ENCODE measurements at places on chromosomes 2 and 18.

- DNase-seq = no peak
These were observed 55.9 kb downstream of the TTC21B start for GRCh38 chr2:165897726-165898125.

DNA sequence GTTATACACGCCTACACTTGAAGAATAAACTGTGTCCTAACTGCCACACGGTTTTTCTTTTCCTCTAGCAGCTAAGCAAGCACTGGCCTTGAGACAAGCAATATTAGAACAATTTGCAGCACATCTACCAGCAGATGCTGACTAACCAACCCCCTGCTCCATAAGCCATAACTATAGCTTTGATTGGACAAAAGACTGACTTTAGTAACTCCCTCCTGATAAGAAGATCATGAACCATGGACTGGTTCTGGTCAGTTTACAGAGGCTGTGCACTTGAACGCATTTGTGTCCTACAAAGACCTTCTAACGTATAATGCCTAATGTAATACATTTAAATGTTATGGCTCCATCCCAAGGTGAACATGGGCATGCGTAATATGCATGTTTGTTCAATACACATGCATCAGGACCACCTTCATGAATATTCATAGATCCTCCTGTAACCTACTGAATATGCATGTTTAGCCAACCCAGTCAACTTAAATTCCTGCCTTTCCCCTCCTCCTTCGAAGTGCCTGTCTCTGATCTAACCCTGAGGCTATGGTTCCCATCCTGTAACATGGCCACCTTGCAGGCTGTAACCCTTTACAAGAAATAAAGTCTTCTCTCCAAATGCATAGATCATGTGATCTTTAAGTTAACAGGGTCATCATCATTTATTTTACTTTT, 26.5 kb downstream of the SLC4A5 start:
- DNase-seq = no peak

DNA sequence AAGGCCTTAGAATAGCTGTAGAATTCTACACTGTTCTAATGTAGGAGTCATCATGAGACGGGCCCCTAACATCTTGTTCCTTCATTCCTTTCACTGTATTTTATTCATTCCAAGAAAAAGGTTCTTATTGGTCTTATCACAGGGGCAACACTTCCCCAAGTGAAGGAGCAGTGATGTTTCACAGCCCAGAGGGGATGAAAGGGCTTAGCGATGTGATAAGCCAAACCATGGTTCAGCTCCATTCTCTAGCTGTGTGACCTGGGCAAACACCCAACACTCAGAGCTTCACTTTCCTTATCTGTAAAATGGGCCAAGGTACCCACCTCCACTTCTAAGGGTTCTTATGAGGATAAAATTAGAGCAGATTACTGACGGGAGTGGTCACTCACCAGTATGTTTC, 25.4 kb upstream of the HS6ST1 start:
- no peak for DNase-seq

DNA sequence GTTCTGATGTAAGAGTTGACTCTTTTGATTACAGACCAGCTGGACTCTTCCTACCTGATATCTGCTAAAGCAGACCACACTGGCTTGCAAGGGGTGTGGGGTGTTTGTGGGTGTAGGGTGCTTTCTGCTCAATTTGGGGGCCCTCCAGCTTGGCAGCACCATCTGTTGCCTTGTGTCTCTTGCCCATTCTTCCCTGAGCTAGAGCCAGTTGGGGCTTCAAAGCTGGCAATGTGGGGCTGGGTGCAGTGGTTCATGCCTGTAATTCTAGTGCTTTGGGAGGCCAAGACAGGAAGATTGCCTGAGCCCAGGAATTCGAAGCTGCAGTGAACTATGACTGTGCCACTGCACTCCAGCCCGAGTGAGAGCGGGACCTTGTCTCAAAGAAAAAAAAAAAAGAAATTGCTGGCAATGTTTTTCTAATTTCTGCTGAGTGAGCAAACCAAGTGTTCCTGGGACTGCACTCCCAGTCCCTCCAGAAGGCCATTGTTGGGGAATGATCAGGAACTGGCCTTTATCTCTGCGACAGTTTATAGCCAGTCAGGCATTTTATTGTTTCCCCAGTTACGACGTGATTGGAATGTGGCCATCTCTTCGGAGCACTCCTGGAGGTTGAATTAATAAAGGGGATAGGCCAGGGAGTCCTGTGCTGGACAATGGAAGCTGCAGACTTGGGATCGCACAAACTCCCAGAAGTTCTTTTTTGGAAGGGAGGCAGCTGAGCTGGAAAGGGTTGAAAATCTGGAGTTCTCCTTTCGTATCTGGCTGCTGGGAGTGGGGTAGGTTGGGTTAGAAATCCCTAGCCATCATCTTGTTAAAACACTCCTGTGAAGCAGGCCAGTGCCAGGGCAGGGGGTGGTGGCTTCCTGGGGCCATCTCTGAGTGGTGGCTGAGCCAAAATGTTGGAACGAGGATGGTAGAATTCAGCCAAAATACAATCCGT, 57.2 kb downstream of the LIPG start:
- no peak for DNase-seq

DNA sequence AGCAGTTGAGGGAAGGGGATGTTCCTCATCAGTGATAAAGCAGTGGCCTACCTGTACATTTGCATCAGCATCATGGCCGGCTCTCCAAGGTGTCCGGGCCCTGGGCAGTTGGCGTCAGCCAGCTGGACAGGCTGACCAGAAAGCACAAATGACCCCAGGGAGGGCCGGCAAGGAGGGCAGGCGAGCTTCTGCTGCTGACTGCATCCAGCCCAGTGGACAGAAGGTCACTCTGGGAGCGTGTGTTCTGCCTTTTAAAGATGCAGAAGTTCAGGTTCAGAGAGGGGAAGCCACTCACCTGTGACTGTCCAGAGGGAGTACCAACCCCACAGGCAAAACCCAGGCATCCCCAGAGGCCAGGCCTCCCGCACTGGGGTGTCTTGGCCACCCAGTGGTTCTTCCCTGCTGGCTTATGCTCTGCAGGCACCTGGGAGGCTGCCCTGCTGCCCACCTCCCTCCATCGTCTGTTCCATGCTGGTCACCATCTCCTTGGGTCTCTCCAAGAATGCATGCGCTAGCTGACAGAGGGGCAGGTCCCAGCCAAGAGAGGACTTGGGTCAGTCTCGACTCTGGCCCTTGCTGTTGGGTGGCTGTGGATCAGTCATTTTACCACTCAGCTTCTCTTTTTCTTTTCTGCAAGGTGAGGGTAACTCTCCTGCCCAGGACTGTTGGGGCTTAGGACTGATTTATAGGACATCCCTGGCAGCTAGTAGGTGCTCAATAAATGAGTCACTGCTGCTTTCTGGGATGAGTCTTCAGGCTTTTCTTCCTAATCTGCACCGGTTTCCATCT, 89.9 kb downstream of the INHBB start:
- DNase-seq = no peak

DNA sequence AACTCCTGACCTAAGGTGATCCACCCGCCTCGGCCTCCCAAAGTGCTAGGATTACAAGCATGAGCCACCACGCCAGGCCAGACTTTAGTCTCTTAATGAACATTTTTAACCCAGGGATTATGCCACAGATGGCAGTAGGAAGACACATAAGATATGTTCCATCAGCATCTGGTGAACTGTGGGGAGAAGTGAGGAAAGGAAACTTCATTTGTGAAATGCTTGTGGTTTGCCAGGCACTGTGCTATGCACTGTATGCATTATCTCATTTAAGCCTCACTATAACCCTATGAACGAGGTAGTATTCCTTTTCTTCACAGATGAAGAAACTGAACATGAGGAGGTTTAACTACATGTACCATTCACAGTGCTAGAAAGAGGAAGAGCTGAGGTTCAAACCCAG, 29.3 kb downstream of the PTRHD1 start:
- DNase-seq = no peak

DNA sequence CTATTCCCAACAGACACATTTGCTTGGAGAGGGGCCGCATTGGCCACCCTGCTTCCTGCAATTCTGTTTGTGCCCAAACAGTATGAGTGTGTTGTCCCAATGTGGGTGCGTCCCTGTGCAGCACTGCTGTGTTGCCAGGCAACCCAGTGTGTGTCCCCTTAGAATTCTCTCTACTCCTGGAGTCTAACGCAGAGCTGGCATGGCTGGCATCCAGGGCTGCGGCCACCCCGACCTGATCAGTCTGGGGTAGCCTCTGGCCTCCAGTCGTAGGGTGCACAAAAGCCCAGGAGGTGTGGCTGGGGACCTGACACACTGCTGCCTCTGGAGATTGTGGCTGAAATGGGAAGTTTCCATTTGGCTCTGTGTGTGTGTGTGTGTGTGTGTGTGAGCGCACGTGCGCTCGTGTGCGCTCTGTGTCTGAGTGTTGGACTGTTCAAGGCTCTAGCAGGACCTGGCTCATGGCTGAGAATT, 48.0 kb downstream of the TEX44 start:
- peak; percentile 65 for DNase-seq

DNA sequence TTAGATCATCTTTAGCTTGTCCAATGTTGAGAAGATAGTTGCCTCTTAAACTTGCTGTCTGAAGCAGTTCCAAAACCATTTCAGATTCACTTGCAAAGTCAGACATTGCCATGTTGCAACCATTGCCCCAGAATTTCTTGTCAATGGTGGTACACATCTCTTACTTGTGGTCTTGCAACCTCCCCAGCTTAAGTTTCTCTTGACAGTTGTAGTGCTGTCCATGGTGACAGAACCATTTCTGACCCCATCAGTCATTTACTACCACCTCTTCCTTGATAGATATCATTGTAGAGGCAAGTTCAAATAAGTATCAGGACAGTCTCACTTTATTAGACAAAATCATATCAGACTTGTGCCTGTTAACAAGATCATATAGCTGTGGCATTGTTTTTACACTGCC, 407.2 kb upstream of the HNRNPA3 start:
- DNase-seq = no peak

DNA sequence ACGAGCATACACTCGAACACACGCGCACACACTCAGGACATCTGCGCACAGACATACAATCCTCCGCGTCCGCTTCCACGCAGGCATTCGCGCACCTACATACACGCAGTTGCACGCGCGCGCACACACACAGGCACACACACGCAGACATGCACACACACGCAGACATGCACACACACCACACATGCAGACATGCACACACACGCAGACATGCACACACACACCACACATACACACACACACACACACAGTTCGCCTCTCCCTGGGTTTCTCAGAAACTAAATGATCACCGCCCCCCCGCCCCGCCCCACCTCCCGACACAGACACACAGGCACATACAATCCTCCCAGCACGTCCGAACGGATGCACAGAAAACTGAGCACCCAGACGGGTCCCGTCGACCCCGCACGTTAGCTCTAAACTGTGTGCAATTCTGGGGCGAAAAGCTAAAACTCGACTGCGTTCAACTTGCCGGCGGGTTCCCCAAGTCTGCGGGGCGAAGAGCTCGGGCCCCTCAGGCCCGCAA, 1.0 kb downstream of the EPHA4 start:
- DNase-seq = no peak

DNA sequence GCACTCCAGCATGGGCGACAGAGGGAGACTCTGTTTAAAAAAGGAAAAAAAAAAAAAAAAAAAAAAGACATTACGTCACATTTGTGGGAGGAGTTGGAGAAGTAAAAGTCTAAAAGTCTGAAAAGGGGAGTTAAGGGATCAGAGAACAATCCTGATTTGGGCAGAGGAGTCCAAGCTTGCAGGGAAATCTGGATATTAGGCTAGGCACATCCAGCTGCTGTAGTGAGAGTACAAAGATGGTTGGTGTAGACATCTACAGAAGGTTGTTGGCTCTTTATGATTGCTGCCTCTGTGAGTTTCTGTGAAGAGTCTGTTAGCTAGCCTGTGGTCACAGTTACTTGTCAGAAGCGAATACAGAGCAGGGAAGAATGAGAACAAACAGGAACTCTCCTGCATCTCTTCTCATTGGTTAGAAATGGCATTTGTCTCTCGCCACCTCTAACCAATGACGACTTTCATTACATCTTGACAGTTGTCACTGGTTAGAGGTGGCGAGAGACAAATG, 3.3 kb upstream of the OSBPL6 start:
- DNase-seq = no peak

DNA sequence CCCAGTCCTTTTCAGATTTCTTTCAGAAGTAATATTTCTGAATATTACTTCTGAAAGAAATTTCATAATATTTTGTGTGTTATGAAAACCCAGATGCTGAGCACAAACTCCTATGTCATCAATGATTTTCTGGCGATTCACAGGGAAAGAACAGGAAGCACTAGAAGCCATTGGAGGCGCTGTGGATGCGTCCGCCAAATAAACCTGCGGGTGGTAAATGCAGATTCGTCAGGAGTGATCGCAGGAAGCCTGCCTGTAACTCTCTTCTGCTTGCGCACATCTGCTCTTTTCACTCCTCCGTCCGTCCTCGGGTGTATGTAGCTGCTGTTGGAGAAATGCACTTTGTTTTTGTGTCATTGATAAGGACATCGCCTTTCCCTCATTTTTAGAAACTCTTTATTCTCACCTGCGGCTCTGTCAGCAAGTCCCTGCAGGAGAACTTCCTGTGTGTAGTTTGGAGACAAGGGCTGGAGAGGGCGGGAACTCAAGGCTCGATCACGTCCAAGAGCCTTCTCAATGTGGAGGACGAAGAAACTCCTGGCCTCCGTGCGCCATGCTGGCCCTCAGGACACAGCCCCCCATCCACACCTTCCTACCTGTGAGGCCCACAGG, 483.8 kb downstream of the GALR1 start:
- DNase-seq = no peak

GRCh38 chr18:59620381-59620780, 76.8 kb downstream of the CCBE1 start:
- DNase-seq = no peak

DNA sequence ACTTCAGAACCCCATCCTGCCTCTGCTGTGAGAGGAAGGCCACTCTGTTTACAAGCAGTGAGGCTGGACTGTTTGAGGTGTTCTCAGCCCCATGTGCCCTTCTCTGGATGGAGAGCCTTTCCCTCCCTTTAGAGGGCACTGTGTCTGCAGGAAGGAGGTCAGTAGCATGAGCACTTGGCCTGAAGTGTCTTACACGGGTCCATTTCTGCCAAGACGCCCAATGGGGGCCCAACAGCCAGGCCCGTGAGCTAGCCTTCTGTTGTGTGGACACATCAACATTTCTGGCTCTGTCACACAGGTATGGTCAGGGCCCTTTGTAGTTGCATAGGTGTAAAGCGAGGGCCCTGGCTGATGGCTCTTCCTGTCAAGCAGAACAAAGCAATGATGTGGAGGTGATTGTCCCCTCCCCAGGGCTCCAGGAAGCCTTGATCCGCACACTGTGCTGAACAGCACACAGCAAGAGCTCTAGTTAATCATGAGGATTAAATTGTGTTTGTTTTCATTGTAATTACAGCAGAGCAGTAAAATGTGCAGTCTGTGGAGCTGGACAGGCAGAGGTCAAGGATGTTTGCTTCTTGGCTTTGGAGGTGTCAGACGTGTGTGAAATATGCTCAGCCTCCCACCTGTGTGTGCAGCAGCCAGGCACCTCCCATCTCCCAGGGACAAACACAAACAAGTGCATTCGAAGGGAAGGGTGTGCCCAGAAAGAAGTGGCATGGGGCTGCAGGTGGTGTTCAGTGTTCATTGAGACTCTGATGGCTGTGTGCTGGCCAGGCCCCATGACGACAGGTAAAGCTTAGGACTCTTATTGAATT, 132.1 kb downstream of the SH3RF3 start:
- DNase-seq = no peak

DNA sequence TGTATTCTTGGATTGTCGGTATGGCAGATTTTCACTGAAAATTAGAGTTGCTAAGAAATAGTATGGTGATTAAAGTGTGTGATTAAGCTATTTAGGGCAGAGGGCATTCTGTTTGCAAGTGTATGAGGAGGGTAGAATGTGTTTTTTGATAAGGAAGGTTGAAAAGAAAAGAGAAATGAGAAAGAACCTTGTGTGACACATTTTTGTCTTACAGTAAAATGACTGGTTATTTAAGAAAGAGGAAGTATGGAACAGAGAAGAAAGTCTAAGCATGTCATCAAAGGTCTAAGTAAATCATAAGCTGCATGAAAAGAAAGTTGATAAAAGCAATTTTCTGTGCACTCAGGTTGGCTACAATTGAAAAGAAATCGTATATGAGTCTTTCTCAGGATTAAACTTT, 5.2 kb upstream of the RSAD2 start:
- no peak for DNase-seq

All from HCT116 (cell line).